ENCODE measurements at places on chromosomes 2 and 18.

DNA sequence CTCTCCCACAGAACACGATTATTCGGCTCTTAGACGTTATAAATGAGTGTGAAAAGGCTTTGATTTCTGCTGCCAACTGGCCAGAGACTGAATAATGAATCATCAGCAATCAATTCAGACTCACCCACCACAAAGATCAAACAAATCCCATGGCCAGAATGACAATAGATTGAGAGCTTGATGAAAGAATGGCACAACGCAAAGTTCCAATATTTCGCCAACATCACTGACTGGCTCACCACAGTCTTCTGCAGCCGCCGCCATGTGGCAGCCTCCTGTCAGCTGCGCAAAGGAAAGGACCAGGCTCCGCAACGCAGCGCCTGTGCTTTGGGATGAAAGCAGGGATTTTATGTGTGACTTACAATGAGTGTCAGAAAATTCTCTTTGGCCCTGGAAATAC is 104.4 kb upstream of the SOX11 start:
- no peak for DNase-seq

DNA sequence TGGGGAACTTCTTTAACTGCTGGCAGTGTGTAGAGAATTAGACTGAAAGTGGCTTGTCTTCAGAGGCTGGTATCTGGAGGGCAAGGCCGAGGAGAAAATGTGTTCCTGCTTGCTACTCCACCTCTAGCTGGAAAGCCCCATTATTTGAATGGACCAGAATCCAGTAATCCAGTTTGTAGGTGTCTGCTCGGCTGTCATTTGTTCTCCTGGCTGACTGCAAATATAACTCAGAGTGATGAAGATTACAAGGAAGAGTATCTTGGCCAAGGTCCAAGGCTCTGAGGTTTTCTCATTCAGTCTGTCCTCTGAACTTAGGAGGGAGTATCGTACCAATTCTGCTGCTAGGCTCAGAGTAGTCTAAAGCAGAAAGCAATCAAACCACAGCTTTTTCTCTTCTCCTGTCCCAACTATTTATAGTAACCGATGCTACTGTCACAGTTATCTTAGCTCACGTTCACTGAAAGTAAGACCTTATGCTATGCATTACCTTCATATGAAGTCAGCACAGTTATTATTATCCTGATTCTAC is 228.6 kb downstream of the SETBP1 start:
- no peak for DNase-seq

DNA sequence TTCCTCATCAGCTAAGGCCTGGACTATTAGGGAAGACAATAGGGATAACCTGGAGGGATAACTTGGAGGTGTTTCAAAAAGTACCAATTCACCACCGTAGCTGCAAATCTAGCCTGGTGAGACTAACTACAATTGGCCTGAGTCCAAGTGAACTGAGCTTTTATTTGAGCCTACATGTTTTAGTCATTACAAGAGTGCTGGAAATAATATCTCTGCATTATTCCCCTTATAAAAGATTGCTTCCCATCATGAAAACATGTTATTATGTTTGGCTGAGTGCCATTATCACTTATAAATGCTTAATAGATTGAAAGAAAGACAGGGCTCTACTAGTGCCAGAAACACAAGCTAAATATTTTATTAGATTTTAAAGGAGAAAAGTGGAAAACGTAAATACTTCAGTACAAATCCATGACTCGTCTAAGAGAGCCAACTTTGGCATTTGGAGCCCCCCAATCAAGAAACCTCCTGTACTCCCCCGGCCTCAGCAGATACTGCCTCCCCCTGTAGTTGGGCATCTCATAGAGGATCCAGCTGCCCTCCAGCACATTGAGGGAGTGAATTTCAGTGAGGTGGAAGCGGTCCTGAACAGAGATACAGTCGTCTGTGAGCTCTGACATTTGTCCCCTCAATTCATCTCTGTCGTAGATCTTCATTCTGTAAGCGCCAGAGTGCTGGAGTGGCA is 3.6 kb downstream of the CRYGB start:
- DNase-seq, result peak; percentile 94

GRCh38 chr2:25165992-25166875 is 2.1 kb downstream of the POMC start:
- DNase-seq, result peak; percentile 18

DNA sequence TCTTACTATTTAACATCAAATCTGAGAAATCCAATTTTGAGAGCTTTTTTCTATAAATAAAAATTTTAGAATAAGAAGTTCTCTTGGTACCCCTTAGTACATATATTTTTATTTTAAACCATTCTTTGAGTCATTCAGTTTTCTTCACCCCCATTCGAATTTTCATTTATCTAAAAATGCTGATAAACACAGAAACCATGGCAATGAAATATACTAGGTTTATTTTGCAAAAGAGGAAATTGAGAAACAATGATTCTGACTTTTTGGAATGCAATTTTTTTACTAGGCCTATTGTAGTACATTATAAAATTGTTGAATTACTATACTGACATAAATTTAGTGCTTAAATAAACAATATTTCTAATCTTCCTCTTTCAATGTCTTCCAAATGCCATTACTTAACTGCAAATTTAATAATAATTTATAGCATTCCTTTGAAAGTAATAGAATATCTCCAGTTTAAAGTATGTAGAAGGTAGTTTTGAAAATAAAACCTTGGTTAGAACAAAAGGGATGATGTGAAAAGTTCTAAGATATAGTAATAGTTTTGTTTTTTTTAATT is 46.3 kb downstream of the TANK start:
- no peak for DNase-seq

DNA sequence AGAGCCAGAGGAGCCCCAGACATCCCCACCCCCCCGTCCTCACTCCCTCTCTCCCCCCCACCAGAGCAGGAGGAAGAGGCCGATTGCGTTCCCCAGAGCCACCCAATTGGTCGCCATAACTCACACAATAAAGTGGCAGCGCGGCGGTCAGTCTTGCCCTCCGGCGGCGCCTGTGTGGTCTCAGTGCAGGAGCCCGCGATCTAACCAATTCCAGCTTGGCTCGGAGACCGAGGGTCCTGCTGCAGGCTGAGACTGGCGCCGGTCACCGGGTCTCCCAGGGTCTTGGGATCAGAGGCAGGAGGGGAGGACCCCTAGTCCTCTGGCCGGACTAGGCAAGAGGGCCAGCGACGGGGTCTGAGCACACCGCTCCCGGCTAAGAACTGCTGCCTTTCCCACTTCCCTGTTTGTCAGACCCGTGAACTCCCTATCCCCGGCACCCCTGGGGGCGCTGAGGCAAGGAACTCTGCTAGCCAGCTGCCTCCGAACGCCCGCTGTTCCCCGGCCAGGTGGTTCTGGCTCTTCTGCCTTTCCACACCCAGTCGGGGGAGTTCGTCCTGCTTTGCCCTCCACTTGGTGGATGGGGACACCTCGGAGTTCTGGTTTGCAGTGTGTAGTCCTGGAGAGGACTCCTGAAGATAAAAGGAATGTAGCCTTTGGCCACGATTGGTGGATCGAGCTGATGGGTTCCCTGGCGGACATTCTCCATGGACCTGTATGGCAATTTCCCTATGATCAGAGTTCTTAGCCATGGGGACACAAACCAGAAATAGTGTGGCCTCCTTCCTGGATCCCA is 1.0 kb upstream of the HOXD12 start:
- no peak for DNase-seq

GRCh38 chr2:186442885-186443284 is 43.2 kb upstream of the ZC3H15 start:
- DNase-seq, result no peak

GRCh38 chr2:240921311-240921994 is 15.3 kb downstream of the CROCC2 start:
- DNase-seq, result no peak

DNA sequence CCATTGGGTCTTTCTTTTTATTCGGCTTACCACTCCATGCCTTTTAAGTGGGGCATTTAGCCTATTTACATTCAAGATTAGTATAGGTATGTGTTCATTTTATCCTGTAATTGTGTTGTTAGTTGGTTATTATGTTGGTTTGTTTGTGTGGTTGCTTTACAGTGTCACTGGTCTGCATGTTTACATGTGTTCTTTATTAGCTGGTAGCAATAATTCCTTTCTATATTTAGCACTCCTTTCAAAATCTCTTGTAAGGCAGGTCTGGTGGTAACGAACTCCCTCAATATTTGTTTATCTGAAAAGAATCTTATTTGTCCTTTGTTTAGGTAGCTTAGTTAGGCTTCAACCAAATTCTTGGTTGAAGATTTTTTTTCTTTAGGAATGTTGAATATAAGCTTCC is 68.7 kb upstream of the XDH start:
- no peak for DNase-seq

GRCh38 chr2:198173864-198174263 is 369.5 kb downstream of the PLCL1 start:
- no peak for DNase-seq

DNA sequence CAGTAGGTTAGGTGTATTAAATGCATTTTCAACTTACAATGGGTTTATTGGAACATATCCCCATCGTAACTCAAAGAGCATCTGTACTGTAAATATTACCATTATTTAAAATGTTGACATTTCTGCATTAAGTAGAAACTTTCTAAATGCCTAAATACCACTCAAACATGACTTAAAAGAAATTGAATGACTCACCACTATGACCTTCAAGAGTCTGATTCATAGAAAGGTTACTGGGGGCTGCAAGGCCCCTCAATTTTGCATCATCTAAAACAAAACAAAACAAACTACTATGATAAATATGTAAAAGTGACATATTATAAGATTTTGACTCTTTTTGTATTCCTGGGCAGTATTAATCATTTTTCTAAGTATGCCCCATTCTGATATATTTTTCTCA is 7.6 kb downstream of the WDR35 start:
- no peak for DNase-seq

DNA sequence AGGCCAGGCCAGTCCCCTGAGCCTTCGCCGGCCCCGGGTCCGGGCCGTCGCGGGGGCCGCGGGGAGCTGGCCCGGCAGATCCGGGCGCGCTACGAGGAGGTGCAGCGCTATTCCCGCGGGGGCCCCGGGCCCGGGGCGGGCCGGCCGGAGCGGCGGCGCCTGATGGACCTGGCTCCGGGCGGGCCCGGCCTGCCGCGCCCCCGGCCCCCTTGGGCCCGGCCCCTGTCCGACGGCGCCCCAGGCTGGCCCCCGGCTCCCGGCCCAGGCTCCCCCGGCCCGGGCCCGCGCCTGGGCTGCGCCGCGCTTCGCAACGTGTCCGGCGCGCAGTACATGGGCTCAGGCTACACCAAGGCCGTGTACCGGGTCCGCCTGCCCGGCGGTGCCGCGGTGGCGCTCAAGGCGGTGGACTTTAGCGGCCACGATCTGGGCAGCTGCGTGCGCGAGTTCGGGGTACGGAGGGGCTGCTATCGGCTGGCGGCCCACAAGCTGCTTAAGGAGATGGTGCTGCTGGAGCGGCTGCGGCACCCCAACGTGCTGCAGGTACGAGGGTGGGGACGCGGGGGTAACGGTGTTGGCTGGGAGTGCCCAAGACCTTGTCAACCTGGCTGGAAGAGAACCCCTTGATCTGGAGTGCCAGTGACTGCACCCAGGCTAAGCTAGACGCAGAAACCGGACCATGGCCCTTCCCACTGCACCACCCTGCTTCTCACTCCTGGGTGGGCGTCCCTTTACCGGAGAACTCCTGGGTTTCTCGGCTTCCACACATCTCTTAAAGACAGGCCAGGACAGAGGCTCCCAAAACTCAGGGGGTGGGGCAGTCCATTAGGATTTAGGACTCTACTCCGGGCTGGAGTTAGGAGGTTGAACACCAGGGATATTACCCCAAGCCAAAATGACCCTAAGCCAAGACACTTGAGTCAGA is 739 bp downstream of the PKDCC start:
- DNase-seq, result no peak

- DNase-seq, result no peak
Observed at GRCh38 chr2:195666113-195666712, 9.2 kb downstream of the SLC39A10 start.

- no peak for DNase-seq
Observed at GRCh38 chr18:1708006-1708405, 803.3 kb downstream of the ADCYAP1 start.

DNA sequence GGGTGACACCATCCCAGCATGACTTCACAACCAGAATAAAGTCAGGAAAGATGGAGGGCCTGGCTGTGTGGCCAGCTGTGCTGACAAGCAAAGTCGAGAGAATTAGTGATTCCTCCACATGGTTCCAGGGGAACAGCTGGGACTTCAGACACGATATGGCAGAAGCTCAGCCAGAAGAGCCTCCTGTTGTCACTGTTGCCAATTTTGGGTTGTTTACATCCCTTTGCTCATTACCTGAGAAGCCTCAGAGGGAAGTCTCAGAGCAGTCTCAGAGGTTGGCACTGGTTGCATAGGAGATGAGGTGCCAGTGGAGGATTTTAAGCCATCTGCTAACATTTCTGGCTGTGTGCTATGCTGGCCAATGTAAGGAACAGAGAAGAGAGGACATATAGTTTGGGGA is 16.0 kb downstream of the LINC00305 start:
- no peak for DNase-seq

GRCh38 chr18:46642561-46642960 is 14.5 kb downstream of the LOXHD1 start:
- no peak for DNase-seq

DNA sequence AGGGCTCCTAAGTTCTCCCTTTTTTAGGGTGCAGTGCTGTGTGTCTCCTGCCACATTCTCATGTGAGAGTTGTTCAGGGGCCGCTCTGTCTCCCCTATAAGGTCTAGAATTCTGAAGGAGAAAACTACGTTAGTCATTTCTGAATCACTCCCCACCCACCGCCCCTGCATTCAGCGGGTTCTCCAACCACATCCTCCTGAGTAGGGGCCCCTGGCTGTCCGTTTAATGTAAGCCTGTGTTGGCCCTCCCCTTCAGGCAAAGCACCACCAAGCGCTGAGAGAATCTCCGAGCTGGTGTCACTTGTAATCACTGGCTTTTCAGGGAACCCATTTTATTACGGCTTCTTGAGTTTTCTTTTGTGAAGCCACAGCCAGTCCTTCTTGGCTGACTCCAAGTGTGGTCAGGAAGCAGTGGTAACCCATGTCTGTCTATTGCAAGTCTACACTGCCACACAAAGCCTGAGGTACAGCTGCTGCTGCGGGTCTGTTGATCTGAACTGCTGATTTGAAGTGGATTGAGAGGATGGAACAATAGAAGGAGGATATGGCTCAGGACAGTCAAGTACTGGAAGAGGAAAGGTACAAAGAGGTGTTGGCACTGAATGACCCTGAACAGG is 16.9 kb downstream of the LCT start:
- DNase-seq, result no peak

DNA sequence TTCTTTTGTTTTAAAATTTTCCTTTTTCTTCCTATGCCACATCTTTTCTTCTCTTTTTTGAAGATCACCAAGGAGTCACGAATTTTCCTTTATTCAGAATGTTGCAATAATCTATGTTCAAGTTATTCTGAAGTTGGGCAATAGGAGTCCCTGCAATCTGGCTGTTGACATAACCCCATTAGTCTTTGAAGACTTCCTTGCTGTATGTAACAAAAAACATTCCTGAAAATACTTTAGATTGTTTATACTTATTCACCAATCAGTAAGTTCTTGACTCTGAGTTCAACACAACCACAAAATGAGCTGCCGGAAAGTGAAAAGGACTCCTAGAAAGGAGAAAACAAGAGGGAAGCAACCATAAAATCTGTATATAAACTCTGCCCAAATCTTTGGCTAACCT is 62.8 kb downstream of the TMEM237 start:
- DNase-seq, result no peak

GRCh38 chr2:73018188-73018825 is 53.2 kb downstream of the SFXN5 start:
- DNase-seq, result no peak
